ENCODE measurements at places on chromosomes 7 and 10. TPM values are rescaled to one million over a fixed set of nuclear protein-coding genes. Genes with fewer than 3 reads are reported as not detected.

EMX2 gene
- not detected for total RNA-seq

NPC1L1 gene
- total RNA-seq = 0.03 TPM

CFAP69 gene
- total RNA-seq = 2.5 TPM

EIF4H gene
- total RNA-seq = 302 TPM

TDRD1 gene
- not detected for total RNA-seq

CLDN4 gene
- total RNA-seq = 4.6 TPM

KAT6B gene
- total RNA-seq = 4.7 TPM

CUBN gene
- 0.06 TPM for total RNA-seq

GNAT3 gene
- not detected for total RNA-seq

CALHM1 gene
- not detected for total RNA-seq

SFTPA2 gene
- not detected for total RNA-seq

FRA10AC1 gene
- total RNA-seq = 6.2 TPM

PNLIPRP3 gene
- not detected for total RNA-seq

SLC18A3 gene
- total RNA-seq = not detected

HTR5A gene
- total RNA-seq = not detected

DGKB gene
- not detected for total RNA-seq

ZNF479 gene
- not detected for total RNA-seq

IDE gene
- total RNA-seq = 24.0 TPM

ABCB8 gene
- total RNA-seq = 52.6 TPM

GCK gene
- not detected for total RNA-seq

TMEM213 gene
- not detected for total RNA-seq

IDI2 gene
- not detected for total RNA-seq

CLCN1 gene
- 0.02 TPM for total RNA-seq

CFAP58 gene
- 0.13 TPM for total RNA-seq

ZNF736 gene
- total RNA-seq = not detected

ZNF273 gene
- total RNA-seq = 2.9 TPM

ATRNL1 gene
- total RNA-seq = 0.30 TPM

MIOS gene
- 17.7 TPM for total RNA-seq

GPR146 gene
- 1.9 TPM for total RNA-seq

MAP3K8 gene
- total RNA-seq = 18.8 TPM

CALN1 gene
- total RNA-seq = not detected

TACC2 gene
- total RNA-seq = 83.1 TPM

INPP5F gene
- total RNA-seq = 10.0 TPM

ZNF92 gene
- 4.3 TPM for total RNA-seq

CFTR gene
- total RNA-seq = 0.06 TPM

HDAC9 gene
- total RNA-seq = 0.17 TPM

SUGCT gene
- 1.6 TPM for total RNA-seq

INSYN2A gene
- 1.4 TPM for total RNA-seq

LRRC17 gene
- total RNA-seq = not detected

GARIN1A gene
- total RNA-seq = 0.45 TPM

ASAH2 gene
- 3.6 TPM for total RNA-seq

FLNC gene
- total RNA-seq = 4.1 TPM

VWA2 gene
- total RNA-seq = not detected

CYP26C1 gene
- total RNA-seq = not detected

SLC39A12 gene
- not detected for total RNA-seq

PDE1C gene
- total RNA-seq = 5.6 TPM

TNPO3 gene
- 45.6 TPM for total RNA-seq

TMEM270 gene
- not detected for total RNA-seq

PLEKHS1 gene
- 0.09 TPM for total RNA-seq

TUBAL3 gene
- total RNA-seq = 0.57 TPM

GRM3 gene
- not detected for total RNA-seq

PTPRN2 gene
- total RNA-seq = 0.96 TPM

TAS2R5 gene
- 0.29 TPM for total RNA-seq

TRPV6 gene
- total RNA-seq = not detected
